ENCODE measurements at places on chromosomes 4 and X. TPM values are rescaled to one million over a fixed set of nuclear protein-coding genes. Genes with fewer than 3 reads are reported as not detected.
A peak's percentile ranks its signal among the peaks of the same experiment; 100 is the strongest.

DNA sequence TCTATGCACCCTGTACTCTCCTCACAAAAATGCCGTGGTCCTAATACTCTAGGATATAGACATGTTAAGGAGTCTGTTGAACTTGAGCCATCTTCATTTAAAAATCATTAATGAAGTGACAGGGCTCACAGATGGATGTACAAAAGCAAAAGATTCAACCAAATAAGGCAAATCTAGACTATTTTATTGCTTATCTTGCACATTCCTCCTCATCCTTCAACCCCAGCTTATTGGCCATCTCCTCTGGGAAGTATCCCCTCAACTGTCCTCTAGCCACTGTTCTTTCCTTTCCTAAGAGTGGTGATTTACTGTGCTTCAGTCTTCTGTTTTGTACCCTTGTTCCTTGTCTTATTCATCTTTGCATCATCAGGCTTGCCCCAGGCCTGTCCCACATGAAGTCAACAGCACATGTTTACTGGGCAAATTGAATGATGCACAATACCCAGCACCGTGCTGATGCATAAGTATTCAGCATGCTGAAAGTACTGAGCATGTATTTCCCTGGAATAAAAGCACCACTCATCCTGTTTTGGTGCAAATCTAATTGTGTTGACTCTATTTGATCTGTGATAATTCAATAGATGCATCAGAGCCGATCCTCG lies 287.3 kb upstream of the CLNK start:
- H3K4me1 ChIP-seq, result no peaks in the 10 kb centered on the region
- H3K27ac ChIP-seq, result no peak overlapping the region
- H3K27me3 ChIP-seq, result no peaks in the 10 kb centered on the region
- no peak overlapping the region for H3K4me3 ChIP-seq
- H3K36me3 ChIP-seq, result no peaks in the 10 kb centered on the region

GRCh38 chr4:103091601-103092223 lies 7.9 kb downstream of the BDH2 start:
- no peak overlapping the region for H3K27ac ChIP-seq
- peak; percentile 9 for DNase-seq
- H3K36me3 ChIP-seq, result peaks cover 28% of the 10 kb centered on the region
- H3K4me3 ChIP-seq, result no peak overlapping the region
- H3K27me3 ChIP-seq, result no peaks in the 10 kb centered on the region
- no peaks in the 10 kb centered on the region for H3K4me1 ChIP-seq

GRCh38 chrX:21479695-21480270 lies 105.6 kb downstream of the CNKSR2 start:
- no peak overlapping the region for H3K27ac ChIP-seq
- H3K4me1 ChIP-seq, result no peaks in the 10 kb centered on the region
- DNase-seq, result no peak
- H3K4me3 ChIP-seq, result no peak overlapping the region

Gene LIN54
- total RNA-seq, result 14.8 TPM

- H3K36me3 ChIP-seq, result no peaks in the 10 kb centered on the region
- H3K27me3 ChIP-seq, result no peaks in the 10 kb centered on the region
- H3K4me3 ChIP-seq, result no peak overlapping the region
- H3K27ac ChIP-seq, result no peak overlapping the region
These were observed 34.2 kb upstream of the PGM2 start for GRCh38 chr4:37792241-37792640.

Gene TEC
- 3.6 TPM for total RNA-seq

Gene USP38
- total RNA-seq, result 39.8 TPM

DNA sequence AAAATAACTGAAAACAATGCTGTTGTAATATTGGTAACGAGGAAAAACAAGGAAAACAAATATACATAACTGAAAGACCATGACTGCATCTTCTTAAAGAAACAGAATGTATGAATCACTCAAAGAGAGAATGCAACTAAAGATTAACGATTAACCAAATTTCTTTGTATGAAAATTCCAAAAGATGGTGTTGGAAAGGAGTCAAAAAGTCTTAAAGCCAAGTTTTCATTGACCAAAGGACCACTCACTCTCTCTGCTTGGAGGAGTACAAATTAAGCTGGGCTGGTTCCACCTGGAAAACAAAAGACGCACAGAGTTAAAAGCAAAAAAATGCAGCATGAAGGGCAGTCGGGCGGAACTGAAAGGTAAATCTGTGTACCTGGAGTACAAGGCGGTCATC lies 1.8 kb downstream of the DCAF12L1 start:
- no peaks in the 10 kb centered on the region for H3K4me1 ChIP-seq
- DNase-seq, result peak; percentile 27
- H3K4me3 ChIP-seq, result no peak overlapping the region
- no peaks in the 10 kb centered on the region for H3K27me3 ChIP-seq

DNA sequence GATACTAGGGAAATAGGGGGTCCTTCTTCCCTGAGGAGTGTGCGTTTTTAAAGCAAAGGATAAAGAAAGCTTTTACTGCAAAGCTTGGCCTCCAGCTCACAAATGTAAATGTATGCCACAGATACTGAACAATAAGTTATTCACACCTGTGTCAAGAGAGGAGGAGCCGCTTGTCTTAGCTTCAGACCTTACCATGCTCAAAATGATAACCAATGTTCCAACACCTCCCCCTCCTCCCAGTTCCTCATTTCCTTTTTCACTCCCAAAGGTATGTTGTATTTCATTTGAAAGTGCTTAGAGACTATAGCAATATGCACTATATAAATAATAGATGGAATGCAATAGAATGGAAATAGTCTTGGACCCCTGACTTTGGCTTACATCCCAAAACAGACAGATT lies 47.0 kb upstream of the RAPGEF2 start:
- no peaks in the 10 kb centered on the region for H3K4me1 ChIP-seq
- no peaks in the 10 kb centered on the region for H3K27me3 ChIP-seq
- no peak overlapping the region for H3K4me3 ChIP-seq
- H3K36me3 ChIP-seq, result no peaks in the 10 kb centered on the region
- no peak for DNase-seq

GRCh38 chr4:56701161-56701480 lies 20.0 kb upstream of the HOPX start:
- H3K27ac ChIP-seq, result no peak overlapping the region
- DNase-seq, result no peak
- no peaks in the 10 kb centered on the region for H3K27me3 ChIP-seq
- peaks cover 23% of the 10 kb centered on the region for H3K4me1 ChIP-seq
- no peak overlapping the region for H3K4me3 ChIP-seq
- no peaks in the 10 kb centered on the region for H3K36me3 ChIP-seq

DNA sequence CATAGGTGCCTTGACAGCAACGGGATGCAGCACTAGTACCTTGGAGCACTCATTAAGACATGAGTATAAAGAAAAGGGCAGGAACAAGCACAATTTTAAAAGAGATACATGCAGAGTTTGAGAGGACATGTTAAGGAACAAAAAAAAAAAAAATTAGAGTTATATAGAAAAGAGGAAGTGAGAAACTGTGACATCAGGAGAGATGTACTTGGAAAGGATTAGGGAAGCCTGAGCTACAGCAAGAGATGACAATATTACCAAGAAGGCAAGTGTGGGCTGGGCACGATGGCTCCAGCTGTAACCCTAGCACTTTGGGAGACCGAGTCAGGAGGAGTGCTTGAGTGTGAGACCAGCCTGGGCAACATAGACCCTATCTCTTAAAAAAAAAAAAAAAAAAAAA lies 37.4 kb downstream of the GPR143 start:
- H3K27me3 ChIP-seq, result no peaks in the 10 kb centered on the region
- H3K36me3 ChIP-seq, result no peaks in the 10 kb centered on the region
- no peak for DNase-seq
- H3K4me3 ChIP-seq, result no peak overlapping the region
- H3K4me1 ChIP-seq, result no peaks in the 10 kb centered on the region

Gene IQSEC2
- 17.2 TPM for total RNA-seq

GRCh38 chr4:102531462-102531861 lies 30.3 kb downstream of the NFKB1 start:
- peaks cover 11% of the 10 kb centered on the region for H3K4me1 ChIP-seq
- H3K27me3 ChIP-seq, result no peaks in the 10 kb centered on the region

DNA sequence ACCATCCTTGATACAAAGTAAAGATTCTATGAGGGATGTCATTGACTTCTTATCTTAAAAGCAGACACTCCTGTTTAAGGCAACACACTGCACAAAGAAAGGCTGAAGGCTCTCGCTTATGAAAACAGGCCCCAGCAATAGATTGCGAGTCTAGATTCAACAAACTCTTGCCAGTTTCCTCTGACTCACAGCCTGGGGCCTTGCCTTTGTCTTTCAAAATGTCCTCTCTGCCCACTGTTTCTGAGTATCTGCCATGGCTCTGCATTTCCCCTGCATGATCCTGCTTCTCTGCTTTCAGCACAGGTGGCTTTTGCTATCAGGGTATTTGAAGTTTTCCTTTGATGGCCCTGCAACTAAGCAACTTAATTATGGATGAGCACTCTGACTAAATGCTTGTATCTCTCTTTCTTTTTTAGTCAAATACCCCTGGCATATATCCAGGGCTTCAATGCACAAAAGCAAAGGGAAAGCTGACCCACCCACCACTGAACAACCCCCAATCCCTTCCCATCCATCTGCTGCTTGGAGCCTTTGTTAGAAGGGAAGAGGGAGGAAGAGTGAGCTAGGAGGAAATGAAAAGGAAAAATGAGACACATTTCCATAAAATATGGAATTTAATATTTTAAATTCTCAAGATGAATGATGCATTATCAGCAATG lies 32.2 kb downstream of the NDP start:
- no peaks in the 10 kb centered on the region for H3K36me3 ChIP-seq
- H3K4me3 ChIP-seq, result no peak overlapping the region
- no peak overlapping the region for H3K27ac ChIP-seq
- DNase-seq, result no peak

DNA sequence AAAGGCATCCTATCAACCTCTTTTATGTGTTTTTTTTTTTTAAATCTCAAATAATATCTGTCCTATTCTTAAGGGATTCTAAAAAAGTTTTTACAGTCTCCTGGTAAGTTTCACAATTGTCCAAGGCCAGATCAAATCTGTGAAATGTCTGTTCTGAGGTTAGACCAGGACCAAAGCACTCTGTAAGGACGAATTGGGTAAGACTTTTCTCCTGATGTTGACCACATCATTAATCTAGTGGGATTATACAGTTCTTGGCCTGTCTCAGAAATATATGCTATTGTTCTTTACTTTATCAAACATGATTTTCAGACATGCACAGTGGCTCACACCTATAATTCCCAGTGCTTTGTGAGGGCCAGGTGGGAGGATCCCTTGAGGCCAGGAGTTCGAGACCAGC lies 45.8 kb upstream of the TMEM131L start:
- H3K27me3 ChIP-seq, result no peaks in the 10 kb centered on the region
- no peak overlapping the region for H3K27ac ChIP-seq
- no peaks in the 10 kb centered on the region for H3K4me1 ChIP-seq
- H3K4me3 ChIP-seq, result no peak overlapping the region
- DNase-seq, result no peak

Gene SLC10A4
- total RNA-seq, result not detected

Gene CCNA2
- 1.3 TPM for total RNA-seq

DNA sequence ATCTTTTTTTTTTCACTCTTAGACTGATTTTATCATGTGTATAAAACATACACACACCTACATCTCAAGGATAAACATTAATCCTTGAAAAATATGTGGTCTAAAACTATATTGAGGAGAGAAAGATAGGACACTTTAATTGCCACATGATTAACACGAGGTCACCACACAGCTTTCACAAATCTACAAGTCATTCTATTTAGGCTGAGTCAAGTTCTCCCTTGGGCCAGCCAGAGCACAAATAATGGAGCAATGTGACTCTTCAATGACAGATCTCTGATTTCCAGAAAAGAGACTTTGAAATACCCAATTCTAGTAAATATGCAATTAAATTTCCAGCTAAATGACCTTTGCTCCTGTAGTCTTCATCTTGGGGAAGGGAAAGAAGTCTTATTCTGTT lies 12.9 kb upstream of the ADH4 start:
- no peak overlapping the region for H3K4me3 ChIP-seq
- no peaks in the 10 kb centered on the region for H3K27me3 ChIP-seq
- no peaks in the 10 kb centered on the region for H3K36me3 ChIP-seq

Gene MAGEE2
- total RNA-seq, result not detected

GRCh38 chr4:20326977-20327376 lies 75.3 kb downstream of the SLIT2 start:
- H3K27ac ChIP-seq, result no peak overlapping the region
- no peaks in the 10 kb centered on the region for H3K4me1 ChIP-seq
- no peaks in the 10 kb centered on the region for H3K36me3 ChIP-seq

GRCh38 chr4:118281611-118282442 lies 71.0 kb downstream of the PRSS12 start:
- H3K4me1 ChIP-seq, result peaks cover 24% of the 10 kb centered on the region
- peak; percentile 67 for DNase-seq

Gene SUPT20HL2
- total RNA-seq, result not detected

Gene GAGE2A
- not detected for total RNA-seq

All from thyroid gland (tissue), 4 donors.